WTC11 (cell line): ENCODE measurements at places on chromosomes 4 and X.

DNA sequence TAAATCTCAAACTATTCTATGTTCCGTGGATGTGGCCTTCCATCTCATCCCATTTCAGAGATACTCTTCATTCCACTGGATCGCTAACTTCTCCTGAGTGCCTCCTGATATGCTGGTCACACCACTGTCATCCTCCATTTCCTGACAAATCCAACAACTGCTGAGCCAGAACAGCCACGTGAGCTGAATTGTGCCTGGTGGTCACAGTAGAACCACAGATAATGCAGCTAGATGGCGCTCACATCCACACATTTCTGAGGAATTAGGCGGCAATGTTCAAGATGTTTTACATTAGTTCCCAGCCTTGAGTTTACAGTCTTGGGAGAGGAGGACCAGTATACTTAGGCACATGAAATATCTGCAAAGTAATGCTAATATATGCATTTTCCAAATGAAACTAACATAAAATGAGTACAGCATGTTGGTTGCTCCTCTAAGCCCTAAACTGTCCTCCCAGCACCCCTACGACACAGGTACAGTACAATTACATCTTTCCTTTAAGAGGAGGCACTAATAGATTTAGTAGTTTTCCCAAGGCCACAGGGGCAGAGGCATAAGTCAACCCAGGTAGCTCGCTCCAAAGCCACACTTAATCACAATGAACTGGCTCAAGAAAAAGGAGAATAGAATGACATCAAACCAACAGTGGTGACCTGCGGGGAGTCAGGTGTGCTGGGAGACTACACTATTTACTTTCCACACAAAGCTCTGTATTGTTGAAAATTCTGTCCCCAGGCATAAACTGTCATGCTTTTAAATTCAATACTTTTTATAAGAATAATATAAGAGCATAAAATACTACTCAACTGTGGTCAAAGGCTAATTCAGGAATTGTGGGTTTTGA, 134.2 kb downstream of the CHIC2 start:
- peak; percentile 69 for DNase-seq

- DNase-seq: no peak
These were observed 16.7 kb downstream of the PAGE4 start for GRCh38 chrX:49845701-49846403.

DNA sequence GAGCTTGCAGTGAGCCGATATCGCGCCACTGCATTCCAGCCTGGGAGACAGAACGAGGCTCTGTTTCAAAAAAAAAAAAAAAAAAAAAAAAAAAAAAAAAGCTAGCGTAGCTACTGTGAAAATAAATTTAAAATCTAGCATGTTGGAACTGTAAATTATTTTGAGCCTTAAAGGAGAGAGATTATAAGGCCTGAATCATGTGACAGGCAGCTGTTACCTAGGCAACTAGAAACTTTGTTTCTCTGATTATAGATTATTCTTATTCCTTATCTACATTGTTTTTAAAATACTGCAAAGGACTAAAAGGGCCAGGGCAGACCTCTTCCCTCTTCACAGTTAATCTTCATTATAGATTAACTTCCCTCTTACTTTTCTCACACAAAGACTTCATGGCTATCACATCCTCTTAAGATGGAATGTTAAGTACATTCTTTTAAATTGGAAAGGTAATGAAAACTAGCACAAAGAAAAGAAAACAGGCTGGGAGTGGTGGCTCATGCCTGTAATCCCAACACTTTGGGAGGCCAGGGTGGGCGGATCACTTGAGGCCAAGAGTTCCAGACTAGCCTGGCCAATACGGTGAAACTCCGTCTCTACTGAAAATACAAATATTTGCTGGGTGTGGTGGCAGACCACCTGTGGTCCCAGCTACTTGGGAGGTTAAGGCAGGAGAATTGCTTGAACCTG, 21.1 kb upstream of the PDS5A start:
- no peak for DNase-seq

DNA sequence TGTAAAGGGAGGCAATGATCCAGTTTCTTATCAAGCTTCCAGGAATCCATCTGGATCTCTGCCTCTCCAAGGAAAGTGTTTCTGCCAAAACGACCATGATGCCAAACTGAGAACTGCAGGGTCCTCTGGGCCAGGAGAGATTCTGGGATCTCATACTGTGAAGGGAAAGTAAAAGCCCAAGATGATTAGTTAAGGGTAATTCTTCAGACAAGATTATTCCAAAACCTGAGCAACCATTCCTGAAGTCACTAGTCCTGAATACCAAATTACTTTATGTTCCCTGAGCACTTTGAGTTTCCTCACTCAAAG, 42.0 kb downstream of the SRPX2 start:
- DNase-seq: no peak

DNA sequence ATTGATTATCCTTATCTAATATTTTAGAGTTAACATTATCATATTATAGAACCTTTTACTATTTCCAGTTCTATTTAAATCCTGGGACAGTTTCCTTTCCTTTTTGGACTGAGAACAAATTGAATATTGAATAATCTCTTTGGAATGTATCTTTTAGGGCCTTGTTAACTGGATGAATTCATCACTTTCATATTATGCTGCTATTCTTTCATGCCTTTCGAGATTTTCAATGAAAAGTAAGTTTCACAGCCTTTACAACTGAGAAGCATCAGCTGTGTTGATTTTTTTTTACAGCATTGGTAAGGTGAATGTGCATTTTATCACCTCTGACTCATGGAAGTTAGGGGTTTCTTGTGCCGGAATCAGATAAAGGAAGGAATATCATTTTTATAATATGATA, 39.6 kb downstream of the PDLIM5 start:
- no peak for DNase-seq

DNA sequence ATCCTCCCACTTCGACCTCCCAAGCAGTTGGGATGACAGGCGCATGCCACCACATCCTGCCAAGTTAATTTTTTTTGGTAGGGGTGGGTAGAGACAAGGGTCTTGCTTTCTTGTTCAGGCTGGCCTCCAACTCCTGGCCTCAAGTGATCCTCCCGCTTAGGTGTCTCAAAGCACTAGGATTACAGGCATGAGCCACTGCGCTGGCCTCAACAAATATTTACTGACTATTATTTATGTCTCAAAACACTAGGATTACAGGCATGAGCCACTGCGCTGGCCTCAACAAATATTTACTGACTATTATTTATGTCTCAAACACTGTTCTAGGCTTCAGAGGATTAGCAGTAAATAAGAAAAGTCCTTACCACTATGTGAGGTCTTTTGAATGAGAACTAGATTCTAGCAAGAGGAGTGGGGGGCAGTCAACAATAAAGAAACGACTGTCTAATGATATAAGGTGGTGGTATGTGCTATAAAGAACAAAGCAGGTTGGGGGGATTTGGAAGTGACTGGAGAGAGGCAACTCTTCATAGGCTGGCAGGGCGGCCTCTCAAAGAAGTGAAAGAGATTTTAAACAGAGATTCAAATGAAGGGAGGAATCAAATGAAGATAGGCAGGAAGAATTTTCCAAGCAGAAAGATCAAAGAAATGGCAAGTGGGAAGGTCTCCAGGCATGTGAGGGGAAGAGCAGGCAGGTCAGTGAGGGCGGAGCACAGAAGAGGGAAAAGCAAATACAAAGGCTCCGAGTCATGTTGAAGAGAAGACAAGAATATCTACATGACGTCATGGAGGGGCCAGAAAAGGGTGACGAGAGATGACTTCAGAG, 12.7 kb upstream of the ACSL1 start:
- DNase-seq: no peak

- no peak for DNase-seq
These were observed 17.4 kb downstream of the ENPP6 start for GRCh38 chr4:184200296-184200695.

DNA sequence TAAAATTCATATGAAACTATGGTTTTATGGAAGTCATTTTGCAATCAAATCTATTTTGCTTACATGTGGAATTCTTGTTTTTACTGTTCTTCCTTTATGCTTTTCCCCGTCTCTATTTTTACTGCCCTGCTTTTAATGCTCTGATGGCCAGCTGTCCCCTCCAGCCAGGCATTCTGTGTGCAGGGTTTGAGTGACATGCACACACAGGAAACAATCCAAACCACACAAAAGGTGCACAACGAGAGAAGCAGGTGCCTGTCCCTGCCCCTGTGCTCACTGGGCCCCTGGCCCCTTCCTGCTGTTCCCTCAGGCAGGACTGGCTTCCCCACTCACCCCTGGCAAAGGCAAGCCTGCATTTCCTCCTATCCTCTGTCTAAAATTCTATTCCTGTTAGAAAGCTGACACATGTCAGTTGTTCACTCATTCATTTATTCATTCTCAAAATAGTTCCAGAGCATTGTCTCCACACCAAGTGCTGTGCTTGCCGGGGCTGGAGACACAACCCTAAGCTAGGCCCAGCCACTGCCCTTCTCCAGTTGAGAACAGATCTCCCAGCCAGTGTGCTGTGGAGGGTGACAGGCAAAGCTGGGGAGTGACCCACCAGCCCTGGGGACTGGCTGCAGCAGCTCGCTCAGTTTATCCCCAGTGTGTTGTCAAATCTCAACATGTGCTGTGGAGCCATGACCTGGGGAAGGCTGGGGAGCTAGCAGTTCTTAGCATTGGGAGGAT, 346.3 kb downstream of the FBXW7 start:
- DNase-seq: no peak

DNA sequence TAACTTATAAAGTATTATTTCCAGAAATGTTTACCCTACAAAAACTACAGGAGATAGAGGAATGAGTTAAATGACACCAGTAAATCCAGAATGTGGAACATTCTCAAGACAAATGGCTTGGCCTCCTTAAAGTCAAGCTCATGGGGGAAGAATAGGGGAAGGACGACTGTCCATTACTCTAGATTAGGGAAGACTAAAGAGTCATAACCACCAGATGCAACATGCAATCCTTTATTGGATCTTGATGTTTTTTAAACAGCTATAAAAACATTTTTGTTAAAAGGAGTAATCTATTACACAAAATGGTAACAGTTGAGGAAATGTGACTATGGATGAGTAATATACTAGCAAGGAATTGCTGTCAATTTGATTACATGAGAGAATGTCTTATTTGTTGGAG, 11.1 kb downstream of the ACOT9 start:
- DNase-seq: no peak

DNA sequence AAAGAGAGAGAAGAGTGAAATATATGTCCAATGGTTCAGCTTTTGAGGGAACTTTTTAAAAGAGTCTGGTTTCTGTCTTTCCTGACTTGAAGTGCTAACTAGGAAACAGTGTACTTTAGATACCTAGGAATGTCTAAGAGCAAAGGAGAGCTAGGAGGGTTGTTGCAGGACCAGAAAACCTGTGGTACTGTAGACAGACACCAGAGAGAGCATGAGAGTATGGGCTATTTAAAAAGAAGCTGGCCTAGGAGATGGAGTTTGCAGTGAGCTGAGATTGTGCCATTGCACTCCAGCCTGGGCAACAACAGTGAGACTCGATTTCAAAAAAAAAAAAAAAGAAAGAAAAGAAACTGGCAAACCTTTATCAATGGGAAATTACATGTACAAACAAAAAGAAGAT, 223.9 kb downstream of the FAT4 start:
- DNase-seq: no peak

DNA sequence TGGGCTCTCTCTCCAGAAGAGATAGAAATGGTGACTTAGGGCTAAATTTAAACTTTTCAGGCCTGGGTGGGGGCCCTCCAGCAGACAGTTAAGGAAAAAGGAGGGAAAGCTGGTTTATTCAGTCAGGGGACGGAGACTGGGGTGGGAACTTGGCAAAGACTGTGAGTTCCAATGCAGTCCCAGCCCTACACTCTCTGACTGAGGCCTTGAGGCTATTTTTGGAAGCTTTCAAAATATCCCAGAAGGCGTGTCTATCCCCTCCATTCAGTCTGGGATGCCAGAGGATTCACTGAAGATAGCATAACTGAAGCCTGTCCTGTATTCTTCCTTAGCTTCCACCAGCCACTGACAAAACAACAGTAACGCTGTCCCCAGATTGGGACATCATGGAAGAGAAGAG, 32.1 kb upstream of the MSN start:
- DNase-seq: no peak

DNA sequence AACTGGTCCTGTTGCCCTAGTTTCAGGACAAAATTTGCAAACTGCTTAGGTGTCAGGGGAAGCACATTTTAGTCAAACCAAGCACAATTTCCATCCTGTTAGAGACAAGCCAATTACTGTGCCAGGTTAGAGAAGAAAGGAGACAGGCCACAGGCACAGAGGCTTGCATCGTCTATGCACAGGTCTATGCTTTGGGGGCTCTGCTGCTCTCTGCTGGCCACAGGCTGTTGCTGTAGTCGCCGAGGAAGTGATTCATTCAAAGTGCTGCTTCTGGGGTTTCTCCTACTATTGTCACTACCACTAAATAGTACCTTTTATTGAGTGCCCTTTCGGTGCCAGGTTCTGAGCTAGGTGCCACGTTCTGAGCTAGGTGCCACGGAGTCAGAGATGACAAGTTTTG, 45.5 kb downstream of the VGLL1 start:
- DNase-seq: peak; percentile 63

GRCh38 chr4:140603286-140603685, 34.5 kb upstream of the UCP1 start:
- no peak for DNase-seq

- DNase-seq: no peak
These were observed 118.2 kb downstream of the PHEX start for GRCh38 chrX:22150371-22150770.

GRCh38 chr4:99457270-99457669, 22.1 kb upstream of the ADH7 start:
- no peak for DNase-seq

DNA sequence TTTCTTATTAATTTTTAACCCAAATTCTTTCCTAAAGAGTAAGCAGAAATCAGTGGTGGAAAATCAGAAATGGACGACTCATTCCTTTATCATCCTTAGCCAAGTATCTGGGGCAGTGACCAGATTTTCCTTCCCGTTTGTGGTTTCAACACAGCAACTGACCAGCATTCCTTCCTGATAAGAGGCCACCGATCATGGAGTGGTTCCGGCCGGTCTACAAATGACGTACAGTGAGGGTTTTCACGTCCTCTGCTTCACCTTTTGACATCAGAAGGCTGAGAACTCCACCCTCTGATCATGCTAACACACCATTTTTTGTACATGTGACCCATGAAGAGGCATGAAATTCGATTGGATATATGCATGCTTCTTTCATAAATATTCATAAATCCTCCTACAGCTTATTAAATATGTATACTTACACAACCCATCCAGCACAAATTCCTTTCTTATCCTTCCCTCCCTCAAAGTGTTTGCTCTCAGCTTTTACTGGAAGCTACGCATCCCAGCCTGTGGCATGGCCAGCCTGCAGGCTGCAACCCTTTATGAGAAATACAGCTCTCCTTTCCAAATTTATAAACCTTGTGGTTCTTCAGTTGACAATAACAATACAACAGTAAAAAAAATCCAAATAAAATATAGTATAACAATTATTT, 173.0 kb upstream of the CASK start:
- no peak for DNase-seq

- DNase-seq: no peak
These were observed 43.6 kb upstream of the BMP2K start for GRCh38 chr4:78732332-78733104.

GRCh38 chr4:157999723-158000122, 173.1 kb downstream of the GASK1B start:
- no peak for DNase-seq
